ENCODE measurements at places on chromosomes 7 and 10. TPM values are rescaled to one million over a fixed set of nuclear protein-coding genes. Genes with fewer than 3 reads are reported as not detected.

PNLIPRP1 gene
- 0.90 TPM for total RNA-seq

NYAP1 gene
- 0.33 TPM for total RNA-seq

PAX4 gene
- not detected for total RNA-seq

PSAP gene
- total RNA-seq: 125 TPM

SORCS1 gene
- total RNA-seq: not detected

SFRP5 gene
- total RNA-seq: 0.28 TPM

DNA sequence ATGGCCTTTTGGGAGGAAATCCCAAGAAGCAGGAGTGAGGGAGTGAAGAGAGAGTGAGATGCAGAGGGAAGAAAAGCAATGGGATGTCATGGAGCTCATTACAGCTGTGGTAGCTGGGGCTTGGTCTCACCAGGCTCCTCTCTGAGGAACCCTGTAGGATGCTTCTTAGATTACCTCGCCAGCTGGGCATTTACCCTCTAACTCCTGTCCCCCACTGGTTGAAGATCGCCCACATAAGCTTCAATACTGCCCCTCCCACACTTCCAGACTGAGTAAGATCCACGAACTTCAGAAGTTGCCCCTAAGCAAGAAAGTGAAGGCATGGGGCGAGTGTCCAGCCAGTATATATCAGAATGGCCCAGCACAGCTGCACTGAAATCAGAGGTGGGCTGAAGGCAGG, 58.1 kb upstream of the SLC35B4 start:
- no peak for DNase-seq

DNA sequence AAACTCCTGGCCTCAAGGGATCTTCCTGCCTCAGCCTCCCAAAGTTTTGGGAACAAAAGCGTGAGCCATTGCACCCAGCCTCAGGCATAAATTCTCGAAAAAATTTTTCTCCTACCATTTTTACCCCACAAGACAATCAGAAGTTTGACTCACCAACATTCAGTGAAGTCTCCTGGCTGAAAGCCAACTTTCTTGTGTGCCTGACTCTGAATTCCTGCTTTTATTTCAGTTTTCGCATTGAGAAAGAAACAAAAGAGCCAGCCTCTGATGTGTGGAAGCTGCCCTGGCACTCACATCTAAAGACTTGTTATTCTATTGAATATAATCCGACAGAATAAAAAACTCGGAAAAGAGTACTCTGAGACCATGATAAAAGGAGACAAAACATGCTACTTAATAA, 402.9 kb downstream of the MAGI2 start:
- no peak for DNase-seq

DNA sequence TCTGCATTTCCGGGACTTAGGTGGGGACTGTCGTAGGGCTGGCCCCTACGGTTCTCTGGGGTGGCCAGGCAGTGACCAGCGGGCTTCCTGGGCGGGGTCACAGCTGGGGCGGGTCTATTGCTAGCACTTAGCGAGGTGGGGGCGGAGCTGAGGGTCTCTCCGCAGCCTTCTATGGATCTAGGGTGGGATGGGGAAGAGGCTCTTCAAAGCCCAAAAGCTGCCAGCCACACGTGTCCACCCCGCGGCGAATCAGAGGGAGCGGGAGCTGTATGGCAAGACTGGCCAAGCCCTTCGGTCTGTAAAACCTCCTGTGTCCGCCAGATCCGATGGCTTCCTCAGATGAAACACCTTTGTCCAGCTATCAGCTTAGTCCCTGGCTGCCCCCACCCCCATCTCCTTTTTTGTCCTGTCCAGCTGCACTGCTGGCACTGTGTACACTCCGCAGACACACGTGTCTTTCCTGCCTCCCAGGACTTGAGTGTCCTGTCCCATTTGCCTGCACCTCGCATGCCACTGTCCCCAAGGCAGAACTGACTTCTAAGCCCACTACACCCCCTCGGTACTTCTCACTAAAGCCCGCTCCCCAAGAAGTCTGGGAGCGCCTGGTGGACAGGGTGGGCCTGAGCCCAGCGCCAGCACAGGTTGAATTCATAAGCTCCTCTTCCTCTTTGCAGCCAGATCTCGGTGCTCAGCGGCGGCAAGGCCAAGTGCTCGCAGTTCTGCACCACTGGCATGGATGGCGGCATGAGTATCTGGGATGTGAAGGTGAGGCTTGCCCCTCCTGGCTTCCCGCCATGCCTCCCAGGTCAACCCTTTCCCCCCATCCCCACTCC, 14.8 kb downstream of the PDAP1 start:
- no peak for DNase-seq

- no peak for DNase-seq
These were observed 402.4 kb downstream of the HGF start for GRCh38 chr7:81367326-81367931.

DNA sequence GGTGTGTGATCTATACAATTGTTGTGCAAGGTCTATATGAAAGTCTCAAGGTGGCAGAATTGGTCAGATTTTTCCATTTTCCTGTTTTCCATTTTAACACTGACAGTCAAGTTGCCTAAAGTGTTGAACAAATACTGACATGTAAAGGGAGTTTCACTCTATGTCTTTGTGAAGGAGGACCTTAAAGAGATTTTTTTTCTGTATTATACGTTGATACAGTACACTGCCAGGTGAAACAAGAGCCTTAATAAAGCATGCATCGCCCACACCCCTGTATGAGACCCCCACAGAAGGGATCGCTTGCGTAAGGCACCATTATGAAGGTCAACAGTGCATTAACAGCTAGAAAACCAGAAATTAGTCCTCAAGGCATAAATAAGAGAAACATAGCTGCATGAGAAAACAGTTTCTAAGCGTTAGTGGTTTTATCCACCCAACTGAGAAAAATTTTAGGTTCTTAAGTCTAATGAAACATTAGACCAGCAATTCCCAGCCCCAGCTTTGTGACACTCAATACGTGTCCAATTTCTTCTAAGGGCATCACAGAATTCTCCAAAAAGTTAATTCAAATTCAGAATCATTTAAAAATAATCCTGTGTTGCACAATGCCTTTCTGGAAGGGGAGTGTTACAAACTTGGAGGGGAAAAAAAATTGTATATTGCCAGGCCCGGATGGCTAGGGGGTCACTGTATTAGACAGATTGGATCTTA, 6.9 kb downstream of the KLF6 start:
- DNase-seq: no peak

DNA sequence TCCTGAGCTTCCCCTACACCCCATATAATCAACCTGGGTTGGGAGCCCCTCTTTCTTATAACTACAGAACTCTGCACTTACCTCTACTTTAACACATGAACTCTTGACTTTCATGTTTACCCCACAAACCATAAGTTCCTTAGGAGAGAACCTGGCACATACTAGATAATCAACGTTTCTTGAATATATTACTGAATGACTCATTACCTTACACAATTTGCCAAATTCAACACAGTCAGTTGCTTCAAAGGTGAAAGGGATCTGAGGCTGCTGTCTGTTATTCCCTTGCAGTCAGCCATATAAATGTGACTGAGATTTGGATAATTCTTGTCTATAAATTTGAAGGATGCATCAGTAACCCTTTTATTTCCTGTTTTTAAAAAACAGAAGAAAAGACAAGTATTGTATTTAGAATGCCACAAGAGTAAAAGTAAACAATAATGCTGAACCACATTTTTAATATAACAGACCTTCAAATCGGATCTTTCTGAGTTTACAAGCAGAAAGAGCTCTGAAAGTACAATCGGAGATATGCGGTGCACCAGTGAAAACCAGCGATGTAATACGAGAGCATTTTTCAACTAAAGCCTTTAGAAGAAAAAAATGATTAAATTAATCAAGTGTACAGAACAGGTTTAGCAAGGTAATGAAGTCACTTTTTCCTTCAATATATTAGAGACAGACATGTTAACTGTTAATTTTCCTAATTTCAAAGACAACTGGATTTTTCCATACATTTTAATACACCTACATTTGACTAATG, 29.5 kb upstream of the LRRC17 start:
- no peak for DNase-seq

DNA sequence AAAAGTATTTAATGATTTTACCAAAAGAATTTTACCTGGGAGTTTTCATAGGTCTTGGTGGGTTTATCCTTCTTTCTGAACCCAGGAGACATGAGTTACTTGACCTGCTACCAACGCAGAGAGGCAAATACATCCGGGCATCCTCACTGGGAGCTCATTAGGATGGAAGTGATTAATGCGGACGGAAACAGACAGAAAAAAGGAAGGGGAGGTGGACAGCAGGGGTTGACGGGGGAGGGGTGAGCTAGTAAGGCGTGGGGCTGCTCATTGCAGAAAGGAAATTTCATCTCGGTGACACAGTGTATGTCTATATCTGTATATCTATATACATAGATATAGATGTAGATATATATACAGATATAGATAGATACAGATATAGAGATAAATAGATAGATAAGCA, 408.2 kb upstream of the ADARB2 start:
- DNase-seq: no peak

DNA sequence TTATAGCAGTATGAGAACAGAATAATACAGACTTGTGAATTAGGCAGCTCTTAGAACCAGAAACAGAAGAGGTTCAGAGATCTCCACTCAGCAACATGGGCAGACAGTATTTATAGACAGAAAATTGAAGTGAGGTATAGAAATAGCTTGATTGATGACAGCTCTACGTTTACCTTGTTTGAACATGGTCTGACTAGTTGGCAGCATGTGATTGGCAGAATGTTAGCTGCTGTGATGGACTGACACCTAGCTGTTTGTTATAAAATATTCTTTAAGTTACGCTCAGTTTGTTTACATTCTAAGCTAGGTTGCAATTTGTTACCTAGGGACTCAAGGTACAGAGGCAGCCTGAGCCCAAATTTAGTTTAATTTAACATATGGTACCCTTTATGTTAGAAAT, 73.7 kb upstream of the TMEM229A start:
- no peak for DNase-seq

GRCh38 chr10:68900427-68901104, 549 bp upstream of the DDX50 start:
- no peak for DNase-seq

GRCh38 chr10:74898201-74898976, 72.0 kb downstream of the KAT6B start:
- DNase-seq: no peak

GRCh38 chr10:127012769-127013152, 107.5 kb downstream of the DOCK1 start:
- DNase-seq: no peak

DNA sequence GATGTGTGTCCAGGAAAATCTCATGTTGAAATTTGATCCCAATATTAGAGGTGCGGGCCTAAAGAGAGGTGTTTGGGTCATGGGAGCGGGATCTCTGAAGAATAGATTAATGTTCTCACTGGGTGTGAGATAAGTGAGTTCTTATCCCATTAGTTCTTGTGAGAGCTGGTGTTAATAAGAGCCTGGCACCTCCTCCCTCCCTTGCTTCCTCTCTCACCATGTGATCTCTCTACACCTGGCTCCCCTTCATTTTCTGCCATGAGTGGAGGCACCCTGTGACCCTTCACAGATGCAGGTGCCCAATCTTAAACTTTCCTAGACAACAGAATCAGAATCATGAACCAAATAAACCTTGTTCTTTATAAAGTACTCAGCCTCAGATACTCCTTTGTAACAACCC, 19.5 kb downstream of the MTPN start:
- DNase-seq: no peak

DNA sequence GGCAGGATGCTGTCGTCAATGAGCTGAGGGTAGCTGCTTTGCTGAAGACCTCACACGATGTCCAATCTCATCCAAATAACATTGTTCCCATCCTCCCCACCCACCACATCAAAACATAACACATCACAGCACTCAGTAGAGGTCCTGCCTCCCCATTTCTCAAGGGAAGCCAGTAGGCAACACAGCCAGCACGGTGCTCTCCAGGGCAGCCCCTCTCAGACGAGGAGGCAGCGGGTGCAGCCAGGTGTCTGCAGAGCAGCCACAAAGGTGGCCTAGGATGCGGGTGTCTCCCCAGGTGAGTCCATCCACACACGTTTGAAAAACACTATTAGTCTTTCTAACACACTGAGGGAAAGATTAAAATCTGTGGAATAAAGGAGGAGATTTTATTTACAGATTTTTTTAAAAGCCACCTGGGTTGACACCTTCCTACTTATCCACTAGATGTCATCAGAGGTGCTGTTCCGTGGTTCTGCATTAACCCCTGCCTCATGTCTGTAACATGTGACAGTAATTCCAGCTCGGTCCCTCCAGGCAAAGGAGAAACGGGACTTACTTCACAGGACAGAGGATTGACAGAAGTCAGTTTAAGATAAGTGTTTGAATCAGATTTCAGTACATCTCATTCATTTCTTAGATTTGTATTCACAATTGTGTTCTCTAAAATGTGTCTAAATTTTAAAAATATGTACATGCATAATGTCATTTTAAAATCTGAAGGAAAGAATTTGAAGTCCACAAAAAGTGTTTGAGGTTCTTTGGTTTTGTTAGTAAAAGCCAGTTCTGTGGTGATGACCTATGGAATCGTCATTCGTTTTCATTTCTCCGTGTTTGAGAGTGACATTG, 68.0 kb downstream of the LANCL2 start:
- no peak for DNase-seq

DNA sequence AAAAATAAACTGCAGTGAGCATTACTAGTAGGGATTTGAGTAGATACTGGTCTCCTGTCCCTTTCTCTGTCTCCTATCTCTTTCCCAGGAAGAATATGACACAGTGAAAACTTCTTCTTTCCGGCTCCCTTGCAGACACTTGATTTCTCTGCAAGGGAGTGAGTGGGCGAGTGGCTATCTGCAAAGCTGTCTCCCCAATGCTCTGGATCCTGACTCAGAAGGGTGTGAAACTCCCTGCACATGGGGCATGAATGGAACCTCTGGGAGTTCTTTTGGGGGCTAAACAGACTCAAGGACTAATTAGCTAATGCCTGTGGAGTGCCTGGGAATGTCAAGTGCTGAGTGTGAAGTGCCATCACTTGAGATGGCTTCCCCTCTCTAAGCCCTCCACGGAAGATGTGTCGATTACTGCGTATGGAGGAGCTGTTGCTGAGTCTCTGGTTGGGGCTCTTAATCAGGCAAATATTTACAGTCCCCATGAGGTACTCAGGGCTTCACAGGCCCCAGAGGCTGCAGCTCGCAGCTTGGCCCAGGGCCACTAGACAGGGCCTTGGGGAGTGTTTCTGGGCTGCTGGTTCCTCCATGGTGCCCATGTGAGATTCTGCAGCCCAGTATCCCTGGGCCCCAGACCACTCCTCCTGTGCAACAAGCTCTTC, 139.8 kb downstream of the RPS24 start:
- no peak for DNase-seq

DNA sequence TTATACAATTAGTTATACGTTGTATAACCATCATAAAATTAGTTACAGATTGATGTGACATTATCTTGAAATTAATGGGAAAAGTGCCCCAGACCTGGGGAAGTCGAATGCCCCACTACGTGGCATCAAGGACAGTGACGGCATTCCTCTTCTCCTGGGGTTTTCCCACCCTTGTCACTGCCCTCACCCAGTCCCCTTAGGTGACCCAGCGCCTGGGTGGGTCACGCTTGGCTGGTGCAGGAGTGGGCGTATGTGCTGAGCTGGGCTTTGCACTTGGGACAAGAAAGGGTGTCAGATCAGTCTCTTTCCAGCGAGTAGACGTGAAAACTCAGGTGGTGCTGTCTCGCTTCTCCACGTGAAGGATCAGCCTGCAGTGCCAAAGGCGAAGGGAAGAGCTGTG, 7.6 kb downstream of the FOXK1 start:
- DNase-seq: no peak

- DNase-seq: no peak
These were observed 549 bp downstream of the CALY start for GRCh38 chr10:133336118-133336576.

Data from activated T-cell treated with anti-CD3 and anti-CD28 coated beads, Interleukin-2, amount 50 U/mL, for 4 hours (primary cell).